Cardiac muscle cell (in vitro differentiated cells and primary cell): ENCODE measurements at places on chromosomes 2 and 18. TPM values are rescaled to one million over a fixed set of nuclear protein-coding genes. Genes with fewer than 3 reads are reported as not detected.

Gene MARCO
- total RNA-seq: not detected in 2 replicates

Gene CSRNP3
- total RNA-seq: 10.8 and 13.8 TPM in 2 replicates

Gene SH3BP4
- total RNA-seq: 55.0 and 71.3 TPM in 2 replicates

Gene NBEAL1
- total RNA-seq: 9.4 and 16.0 TPM in 2 replicates

Gene IL36B
- total RNA-seq: not detected in 2 replicates

Gene PROM2
- 2.6 and 16.0 TPM in 2 replicates for total RNA-seq

Gene G6PC2
- total RNA-seq: not detected in 2 replicates

Gene KCNG2
- not detected in 2 replicates for total RNA-seq

Gene IL1B
- not detected in 2 replicates for total RNA-seq

Gene EGR4
- 0.06 TPM in 1 of 2 replicates, not detected in the other for total RNA-seq
